ENCODE measurements at places on chromosomes 4 and X. TPM values are rescaled to one million over a fixed set of nuclear protein-coding genes. Genes with fewer than 3 reads are reported as not detected.

GPR119 gene
- not detected for total RNA-seq

RAB9B gene
- total RNA-seq = 0.05 TPM

ARMCX2 gene
- total RNA-seq = not detected

CLCN4 gene
- total RNA-seq = 4.2 TPM

TRAM1L1 gene
- 0.32 TPM for total RNA-seq

TMEM164 gene
- total RNA-seq = 46.8 TPM

SAT1 gene
- total RNA-seq = 372 TPM

ATP6AP1 gene
- 102 TPM for total RNA-seq

GYPE gene
- total RNA-seq = not detected

ARHGAP36 gene
- total RNA-seq = not detected

DAPP1 gene
- total RNA-seq = not detected

MMAA gene
- 1.9 TPM for total RNA-seq

STPG2 gene
- not detected for total RNA-seq

C4orf51 gene
- not detected for total RNA-seq
